Iris pigment epithelial cell (primary cell): ENCODE measurements at places on chromosomes 2 and 18.
A peak's percentile ranks its signal among the peaks of the same experiment; 100 is the strongest.

GRCh38 chr2:45497355-45497754 lies 113.7 kb downstream of the SRBD1 start:
- peak; percentile 45 for DNase-seq

DNA sequence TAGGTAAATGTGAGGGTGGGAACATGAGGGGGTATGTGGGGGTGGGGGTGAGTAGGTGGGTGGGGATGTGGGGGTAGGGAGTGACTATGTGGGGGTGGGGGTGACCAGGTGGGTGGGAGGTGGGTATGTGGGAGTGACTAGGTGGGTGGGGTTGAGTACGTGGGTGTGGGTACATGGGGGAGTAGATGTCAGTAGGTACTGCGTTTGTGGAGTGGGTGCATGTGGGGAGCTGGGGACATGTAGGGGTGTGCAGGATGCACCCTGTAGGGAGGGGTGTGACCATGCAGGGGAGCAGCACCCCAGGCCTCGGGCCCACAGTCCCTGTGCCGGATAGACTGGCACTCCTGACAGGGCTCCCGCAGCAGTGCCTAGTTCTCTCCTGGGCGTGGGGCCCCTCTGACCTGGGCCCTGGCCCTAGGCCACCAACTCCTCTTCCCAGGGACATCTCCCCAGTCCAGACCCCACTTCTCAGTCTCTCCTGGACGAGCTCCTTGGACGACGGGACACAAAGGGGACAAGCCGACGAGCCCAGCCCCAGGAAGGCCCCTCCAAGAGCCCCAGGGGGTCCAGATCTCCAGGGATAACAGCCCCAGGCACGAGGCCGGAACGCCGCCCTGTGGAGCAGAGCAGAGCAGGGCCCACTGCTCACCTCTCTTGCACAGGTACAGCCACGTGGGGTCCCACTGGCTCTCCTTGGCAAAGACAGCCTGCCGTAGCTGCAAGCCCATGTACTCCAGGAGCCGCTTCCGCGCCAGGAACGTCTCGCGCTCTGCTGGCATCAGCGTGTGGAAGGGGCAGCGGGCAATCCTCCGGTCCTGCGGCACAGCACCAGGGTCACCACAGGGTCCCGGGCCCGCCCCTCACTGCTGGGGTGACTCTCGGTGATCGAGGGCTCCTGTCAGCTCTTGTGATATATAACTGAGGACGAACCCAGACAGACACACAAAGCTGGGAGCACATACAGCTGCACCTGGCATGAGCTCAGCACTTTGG lies 58.2 kb downstream of the ANKMY1 start:
- DNase-seq = no peak

- no peak for DNase-seq
Observed at GRCh38 chr2:168717790-168718502, 84.5 kb upstream of the NOSTRIN start.

- no peak for DNase-seq
Observed at GRCh38 chr2:95034221-95034620, 8.7 kb downstream of the MAL start.

DNA sequence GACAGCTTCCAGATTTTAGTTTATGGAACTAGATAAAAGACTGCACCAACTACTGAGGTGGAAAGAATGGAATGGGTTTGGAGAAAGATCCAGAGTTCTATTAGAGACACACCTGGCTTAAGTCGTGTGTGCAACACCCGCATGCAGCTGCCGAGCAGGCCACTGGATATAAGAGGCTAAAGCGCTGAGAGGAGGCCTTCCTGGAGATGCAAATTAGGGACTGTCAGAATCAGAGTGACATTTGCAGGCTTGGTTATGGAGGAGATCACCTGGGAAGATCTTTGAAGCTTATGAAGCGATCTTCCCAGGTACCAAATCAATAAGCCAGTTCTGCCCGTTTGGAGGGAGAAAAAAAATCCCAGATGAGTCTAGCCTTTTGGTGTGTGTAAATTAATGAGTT lies 30.4 kb upstream of the KLHL29 start:
- no peak for DNase-seq

DNA sequence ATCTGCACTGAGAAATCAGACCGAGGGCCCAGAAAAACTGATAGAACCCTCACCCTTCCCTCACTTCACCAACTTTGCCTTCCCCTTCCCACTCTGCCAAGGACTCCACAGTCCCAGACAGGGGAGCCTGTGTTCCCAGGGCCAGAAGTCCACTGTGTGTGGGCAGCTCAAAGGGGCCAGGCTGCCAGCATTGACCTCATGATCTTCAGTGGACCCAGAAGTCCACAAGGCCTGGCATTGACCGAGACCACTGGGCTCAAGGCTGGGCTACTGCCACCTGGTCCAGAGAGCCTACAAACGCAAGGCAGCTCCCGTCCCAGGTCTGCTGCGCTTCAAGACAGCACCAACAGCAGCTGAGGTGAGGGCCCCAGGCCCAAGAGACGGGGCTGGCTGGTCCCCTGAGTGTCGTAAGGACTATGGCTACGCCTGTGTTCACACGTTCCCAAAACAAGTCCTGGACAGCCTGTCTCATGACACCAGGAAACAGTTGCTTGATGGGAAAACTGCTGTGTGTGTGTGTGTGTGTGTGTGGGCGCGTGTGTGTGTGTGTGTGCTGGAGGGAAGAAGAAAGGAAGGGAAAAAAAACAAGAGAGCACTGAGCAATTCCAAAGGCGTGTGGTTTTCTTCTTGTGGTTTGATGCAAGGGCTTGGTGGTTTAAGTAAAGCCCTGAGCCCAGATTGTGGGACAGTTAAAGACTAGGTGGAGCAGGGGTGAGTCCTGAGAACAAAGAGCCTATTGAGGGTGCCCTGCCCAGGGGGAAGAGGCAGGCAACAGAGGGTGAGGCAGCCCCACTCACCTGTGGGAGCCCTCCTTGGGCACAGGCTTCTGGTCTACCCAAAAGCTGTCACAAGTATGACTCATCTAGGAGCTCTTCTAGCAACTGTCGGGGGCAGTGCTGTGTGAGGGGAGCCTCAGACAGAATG lies 46.6 kb upstream of the ZBTB7C start:
- peak; percentile 94 for DNase-seq

GRCh38 chr2:10538224-10538894 lies 90.2 kb upstream of the ODC1 start:
- DNase-seq = peak; percentile 87

DNA sequence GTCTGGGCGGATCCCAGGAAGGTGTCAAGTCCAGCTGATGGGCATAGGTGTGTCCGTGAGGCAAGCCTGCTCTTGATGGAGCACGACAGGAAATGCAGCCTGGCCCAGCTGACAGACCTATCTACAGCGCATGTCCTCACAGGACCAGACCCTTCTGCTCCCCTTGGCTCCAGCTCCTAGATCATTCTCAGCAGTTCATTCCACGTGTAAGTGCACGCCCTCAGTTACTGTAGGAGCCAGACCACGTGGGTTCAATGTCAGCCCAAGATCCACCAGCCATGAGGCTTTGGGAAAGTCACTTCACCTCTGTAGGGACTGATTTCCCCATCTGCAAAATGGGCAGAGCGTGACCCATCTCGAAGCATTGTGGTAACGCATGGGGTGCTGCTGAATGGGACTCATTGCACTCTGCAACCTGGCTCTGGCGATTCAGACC lies 47.8 kb downstream of the TMEM17 start:
- DNase-seq = no peak

DNA sequence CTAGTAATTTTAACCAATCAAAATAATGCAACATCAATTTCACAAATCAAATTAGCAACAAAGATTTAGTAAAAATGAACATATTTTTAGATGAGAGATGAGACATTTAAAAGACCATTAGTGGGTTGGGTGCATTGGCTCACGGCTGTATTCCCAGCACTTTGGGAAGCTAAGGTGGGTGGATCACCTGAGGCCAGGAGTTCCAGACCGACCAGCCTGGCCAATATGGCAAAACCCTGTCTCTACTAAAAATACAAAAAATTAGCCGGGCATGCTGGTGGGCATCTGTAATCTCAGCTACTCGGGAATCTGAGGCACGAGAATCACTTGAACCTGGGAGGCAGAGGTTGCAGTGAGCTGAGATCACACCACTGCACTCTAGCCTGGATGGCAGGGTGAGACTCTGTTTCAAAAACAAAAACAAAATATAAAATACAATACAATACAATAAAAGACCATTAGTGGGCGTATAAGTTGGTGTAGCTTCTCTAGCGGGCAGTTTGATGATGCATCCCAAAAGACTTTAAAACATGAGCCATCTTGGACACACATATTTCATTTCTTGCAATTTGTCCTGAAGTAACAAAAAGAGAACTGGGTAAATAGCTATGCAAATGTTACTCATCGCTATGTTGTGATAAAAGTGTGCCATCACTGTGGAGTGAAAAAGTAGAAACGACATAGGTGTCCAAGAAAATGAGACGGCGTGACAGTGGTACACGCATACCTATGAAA lies 101.8 kb downstream of the COL6A3 start:
- peak; percentile 70 for DNase-seq

GRCh38 chr2:187364696-187365095 lies 83.4 kb downstream of the CALCRL start:
- DNase-seq = no peak

DNA sequence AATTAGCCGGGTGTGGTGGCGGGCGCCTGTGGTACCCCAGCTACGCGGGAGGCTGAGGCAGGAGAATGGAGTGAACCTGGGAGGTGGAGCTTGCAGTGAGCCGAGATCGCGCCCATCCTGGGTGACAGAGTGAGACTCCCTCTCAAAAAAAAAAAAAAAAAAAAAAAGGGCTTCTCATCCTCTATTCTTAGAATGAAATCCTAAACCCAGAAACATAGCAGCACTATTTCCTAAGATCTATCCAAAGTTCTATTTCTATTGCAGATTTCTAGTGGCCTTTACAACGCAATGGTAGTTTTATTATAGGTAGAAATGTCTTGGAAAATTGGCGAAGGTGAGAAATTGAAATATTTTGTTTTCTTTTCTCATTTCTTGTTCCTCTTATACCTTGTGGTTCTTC lies 501.0 kb upstream of the SETBP1 start:
- DNase-seq = no peak
